GM20000 (cell line): ENCODE measurements at places on chromosomes 5 and 9.

DNA sequence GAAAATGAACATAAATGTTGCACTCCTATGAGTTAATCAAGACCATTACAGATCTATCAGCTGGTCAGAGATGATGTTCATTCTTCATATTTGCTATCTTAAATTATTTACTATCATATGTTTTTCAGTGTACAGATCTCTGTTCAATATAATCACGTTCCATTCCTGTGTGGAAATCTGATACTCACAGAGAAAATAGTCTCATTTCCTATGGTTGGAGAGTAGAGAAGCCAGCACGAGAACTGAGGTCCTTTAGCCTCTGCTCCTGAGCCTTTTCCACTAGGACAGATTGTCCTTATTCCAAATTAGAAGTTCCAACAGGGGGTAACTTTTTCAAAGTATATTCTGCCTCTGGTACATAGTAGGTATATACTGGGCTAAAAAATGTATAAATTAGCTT lies 29.2 kb downstream of the UGCG start:
- DNase-seq: no peak

GRCh38 chr5:32542216-32543059 lies 42.9 kb upstream of the SUB1 start:
- peak; percentile 48 for DNase-seq

DNA sequence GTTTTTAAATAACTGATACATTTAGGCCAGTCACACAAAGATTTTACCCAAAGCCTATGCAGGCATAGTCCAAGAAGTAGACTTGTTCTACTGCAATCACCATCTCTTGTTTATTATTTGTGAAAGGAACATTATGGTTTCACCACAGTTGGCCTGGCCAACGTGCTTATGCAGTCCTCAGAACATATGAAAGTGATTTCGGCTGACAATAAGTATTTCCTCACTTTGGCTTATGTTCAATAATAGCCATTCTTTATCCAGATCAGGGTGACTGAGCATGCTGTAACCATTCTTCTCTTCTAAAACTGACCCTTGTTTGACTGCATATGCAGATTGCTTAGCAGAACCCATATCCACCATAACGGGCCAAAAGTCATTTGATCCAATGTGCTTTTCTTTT lies 76.6 kb upstream of the CCDC152 start:
- no peak for DNase-seq

DNA sequence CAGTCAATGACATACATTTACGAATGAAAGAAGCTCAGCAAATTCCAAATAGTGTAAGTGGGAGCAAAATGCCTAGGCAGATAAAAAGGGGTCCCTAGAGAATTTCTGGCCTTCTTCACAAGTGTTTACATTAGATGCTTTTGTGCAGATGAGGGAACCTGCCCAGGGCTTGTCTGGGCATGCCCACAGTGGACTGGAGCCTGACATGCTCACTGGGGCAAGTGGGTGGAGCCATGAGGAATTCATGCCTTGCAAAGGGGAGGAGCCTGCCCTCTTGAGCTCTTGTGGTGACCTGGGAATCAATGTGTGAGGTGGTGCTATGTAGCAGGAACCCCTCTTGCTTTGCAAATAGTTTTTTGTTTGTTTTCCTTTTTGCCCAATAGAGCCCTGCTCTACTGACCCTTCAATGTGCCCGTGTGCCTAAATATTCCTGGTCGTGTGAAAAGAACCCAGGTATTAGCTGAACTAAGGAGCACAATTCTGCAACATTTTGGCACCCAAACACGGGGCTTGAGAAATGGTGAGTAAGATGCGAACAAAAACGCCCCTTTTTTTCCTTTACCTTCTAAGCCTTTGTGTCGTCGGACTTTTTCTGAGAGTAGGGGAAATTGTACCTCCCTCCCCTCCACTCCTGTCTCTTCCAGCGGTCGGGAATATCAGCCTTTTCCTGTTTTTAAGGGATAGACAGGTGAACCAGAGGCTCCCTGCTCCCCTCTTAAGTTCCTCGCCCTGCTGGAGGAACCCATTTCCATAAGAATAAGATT lies 433.8 kb upstream of the CDH9 start:
- DNase-seq: peak; percentile 42

GRCh38 chr9:35730486-35730854 lies 1.5 kb downstream of the TLN1 start:
- DNase-seq: no peak

DNA sequence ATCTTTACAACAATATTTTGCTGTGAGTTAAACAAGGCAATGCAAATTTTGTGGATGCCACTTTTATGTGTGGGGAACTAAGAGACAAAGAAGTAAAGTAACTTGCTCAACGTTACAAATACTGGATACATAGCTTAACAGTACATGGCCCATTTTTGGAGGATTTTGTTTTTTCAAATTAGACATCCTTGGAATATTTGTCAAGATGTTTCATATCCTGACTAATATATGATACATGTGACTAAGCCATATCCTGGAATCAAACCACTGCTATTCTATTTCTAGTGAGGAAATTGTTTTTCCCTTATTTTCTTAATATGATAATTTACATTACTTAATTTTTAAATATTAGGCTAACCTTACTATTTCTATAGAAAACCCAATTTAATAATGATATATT lies 529.8 kb downstream of the DMRTA1 start:
- no peak for DNase-seq

- no peak for DNase-seq
Measured at GRCh38 chr5:145360936-145361335, 474.2 kb downstream of the PRELID2 start.
